Right ventricle myocardium superior (tissue), 1 donor: ENCODE measurements at places on chromosomes 12 and 14. TPM values are rescaled to one million over a fixed set of nuclear protein-coding genes. Genes with fewer than 3 reads are reported as not detected.

The PPFIA2 gene
- 0.35 TPM for total RNA-seq

The GALNT8 gene
- 2.9 TPM for total RNA-seq

The TC2N gene
- 11.1 TPM for total RNA-seq

The DRAM1 gene
- 5.0 TPM for total RNA-seq

The BBOF1 gene
- total RNA-seq, result 2.3 TPM

DNA sequence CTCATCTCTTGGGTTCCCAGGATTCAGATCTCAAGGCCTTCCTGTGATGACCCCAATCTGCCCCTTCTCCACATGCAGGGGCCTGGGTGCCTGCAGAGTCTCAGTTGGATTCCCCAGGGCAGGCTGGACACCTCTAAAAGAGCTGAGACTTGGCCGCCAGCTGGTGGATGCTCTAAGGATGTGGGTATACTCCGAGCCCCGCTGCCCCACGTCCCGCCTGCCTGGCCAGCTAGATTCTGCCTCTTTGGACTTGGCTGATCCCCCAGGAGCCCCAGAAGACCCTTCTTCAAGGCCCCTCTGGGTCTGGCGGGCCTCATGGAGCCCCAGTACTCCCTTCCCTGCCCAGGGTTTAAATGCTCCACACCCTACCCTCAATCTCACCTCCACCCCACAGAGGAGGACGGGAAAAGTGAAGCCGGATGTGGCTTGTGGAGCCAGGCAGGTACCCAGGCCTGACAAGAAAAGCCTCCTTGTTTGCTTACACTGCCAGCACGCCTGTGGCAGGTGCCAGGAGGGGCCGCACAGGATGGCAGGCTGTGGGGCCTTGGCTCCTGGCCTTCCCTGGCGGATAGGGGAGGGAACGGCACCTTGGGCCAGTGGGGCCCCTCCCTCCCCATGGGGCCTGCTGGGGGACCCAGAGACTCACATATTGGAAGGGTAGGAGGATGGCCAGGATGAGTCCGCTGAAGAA lies 15.1 kb downstream of the FAIM2 start:
- no peak for DNase-seq

DNA sequence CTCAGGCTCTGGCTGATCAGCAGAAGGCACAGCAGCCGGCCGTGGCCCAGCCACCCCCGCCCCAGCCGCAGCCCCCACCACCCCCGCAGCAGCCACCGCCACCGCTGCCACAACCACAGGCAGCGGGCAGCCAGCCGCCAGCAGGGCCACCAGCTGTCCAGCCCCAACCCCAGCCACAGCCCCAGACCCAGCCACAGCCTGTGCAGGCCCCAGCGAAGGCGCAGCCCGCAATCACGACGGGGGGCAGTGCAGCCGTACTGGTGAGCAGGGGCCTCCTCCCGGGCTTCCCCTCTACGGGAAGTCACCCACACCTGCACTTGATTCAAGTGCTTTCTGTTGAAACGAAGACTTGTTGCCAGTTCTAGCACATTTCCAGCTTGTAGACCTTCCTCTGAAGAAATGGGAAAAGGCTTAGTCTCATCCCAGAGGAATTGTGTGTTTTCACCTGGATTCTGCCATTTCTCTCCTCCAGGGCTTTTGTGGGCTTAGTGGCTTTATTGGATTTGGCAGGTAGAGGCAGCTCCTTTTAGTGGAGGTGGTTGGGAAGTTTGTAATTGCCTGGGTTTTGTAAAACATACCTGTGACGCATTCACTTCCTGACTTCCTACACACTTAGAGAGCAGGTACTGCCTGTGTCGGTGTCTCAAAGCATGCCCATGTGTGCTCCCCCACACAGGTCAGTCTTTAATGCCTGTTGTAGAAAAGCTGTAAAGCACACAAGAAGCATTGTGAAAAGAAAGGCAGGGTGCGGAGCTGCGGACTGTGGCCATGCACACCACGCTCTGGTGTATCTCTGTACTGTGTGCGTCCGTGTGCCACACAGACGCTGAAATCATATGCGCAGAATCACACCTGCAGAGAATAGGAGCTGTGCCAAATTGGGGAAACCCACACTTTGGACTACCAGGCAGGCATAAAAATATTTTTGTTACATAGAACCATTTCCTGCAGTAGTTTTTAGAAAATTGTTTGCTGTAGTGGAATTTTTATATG lies 90.5 kb downstream of the DDX51 start:
- no peak for DNase-seq

- no peak for DNase-seq
Measured at GRCh38 chr14:99784508-99784907, 8.7 kb upstream of the EML1 start.

- DNase-seq, result no peak
Measured at GRCh38 chr12:30067146-30067545, 283.4 kb upstream of the TMTC1 start.

- DNase-seq, result peak; percentile 74
Measured at GRCh38 chr14:103629503-103630121, 601 bp downstream of the KLC1 start.

DNA sequence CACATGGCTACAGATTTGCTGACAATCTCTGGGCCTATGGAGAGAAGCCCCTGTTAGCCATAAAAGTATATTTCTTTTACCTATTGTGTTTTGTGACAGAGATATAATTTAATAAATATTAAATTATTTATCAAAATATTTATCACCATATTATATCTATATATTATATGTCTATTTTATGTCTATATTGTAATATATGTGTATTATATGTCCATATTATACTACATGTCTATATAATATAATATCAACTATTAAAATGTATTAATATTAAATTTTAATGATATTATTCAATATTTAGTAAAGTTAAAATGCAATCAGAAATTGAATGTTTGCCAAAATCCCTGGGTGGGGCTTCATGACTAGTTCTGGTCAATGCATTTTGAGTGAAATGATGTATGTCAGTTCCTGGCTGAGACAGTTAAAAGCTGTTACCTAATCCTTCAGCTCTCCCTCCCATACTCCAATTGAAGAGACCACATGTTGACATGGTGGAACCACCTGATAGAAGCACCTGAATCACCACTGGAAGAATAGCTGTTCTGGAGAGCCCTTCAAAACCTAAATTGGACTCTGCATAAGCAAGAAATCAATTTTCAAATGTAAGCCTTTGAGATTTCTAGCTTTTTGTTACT lies 357.3 kb upstream of the DDHD1 start:
- no peak for DNase-seq

GRCh38 chr14:68249661-68250451 lies 430.3 kb downstream of the RAD51B start:
- no peak for DNase-seq

DNA sequence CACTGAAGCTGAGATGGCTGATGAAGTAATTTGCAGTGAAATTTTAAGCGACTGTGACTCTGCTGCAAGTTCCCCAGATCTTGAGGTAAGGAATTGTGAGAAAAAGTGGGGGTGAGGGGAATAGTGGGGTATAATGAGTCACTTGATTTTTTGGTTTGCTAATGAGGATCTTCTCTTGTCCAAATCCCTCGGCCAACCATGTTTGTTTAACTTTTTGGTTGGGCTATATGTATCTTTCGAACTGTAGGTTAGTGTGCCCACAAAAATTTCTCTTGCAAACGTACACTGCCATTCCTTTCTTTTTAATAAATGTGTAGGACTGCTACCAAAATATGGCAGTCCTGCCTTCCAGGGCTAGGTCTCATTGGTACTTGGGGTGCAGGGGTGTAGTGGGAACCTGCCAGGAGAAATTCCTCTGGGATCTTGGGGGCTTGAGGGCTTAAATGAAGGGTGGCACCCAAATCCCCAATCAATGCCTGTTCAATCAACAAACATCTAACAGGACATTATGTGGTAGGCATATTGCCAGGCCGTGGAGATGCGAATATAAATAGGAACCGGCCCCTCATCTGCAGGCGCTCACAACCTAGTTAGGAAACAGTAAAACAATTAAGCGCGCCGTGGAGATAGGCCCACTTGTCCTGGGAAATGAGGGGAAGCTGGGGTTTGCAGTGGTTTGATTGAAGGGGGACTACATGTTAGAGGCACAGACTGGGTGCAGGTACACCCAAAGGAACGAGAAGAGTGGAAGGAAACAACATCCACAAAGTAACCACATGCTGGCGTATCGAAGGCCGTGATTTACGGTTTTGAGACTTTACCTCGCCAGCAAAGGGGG lies 1.3 kb upstream of the PABPN1 start:
- no peak for DNase-seq

GRCh38 chr14:102187044-102187443 lies 47.3 kb downstream of the WDR20 start:
- DNase-seq, result no peak

GRCh38 chr12:51954561-51955361 lies 3.3 kb downstream of the ACVR1B start:
- no peak for DNase-seq

DNA sequence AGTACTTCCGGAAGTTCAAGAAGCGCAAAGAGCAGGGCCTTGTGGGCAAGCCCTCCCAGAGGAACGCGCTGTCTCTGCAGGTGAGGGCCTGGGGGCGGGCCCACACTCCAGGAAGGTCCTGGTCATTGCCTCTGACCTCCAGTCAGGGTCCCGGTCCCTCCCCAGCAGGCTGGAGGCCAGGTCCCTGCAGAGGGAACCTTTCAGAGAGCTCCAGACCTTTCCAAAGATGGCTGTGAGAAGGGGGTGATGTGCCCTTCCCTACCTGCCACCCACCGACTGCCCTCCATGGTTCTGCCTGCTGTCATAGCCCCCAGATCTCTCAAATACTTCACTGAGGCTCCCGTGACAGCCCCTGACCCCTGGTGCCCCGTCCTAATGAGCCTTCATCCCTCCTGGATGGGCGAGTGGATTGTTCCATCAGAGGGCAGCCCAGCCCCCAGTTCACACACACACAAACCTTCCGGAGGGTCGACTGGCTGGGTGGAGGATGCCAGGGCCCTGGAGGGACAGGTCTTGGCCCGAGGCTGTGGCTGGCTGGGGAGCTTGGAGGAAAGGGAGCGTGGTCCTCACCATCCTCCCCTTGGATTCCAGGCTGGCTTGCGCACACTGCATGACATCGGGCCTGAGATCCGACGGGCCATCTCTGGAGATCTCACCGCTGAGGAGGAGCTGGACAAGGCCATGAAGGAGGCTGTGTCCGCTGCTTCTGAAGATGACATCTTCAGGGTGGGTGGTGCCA lies 117.5 kb upstream of the FKBP4 start:
- DNase-seq, result no peak

GRCh38 chr14:67943947-67944346 lies 124.4 kb downstream of the RAD51B start:
- DNase-seq, result peak; percentile 45

DNA sequence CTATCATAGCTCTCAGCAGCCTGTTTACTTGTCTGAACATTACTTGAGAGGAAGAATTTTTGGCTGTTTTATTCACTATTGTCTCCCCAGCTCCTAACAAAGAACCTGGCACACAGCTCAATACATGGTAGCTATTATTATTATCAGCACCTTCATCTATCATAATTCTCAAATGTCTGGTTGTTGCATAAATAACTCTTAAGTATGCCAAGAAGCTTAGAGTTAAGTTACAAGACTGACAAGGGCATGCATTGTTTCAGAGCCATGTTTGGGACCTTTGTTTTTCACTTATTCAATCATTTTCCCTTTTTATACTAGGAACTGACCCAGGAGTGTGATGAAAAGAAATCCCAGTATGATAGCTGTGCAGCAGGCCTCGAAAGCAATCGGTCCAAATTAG lies 77.5 kb upstream of the ATP2A2 start:
- no peak for DNase-seq
